ENCODE measurements at places on chromosomes 1 and 21.

- peak; percentile 56 for DNase-seq
These were observed 17.1 kb downstream of the ZBTB17 start for GRCh38 chr1:15958793-15959192.

DNA sequence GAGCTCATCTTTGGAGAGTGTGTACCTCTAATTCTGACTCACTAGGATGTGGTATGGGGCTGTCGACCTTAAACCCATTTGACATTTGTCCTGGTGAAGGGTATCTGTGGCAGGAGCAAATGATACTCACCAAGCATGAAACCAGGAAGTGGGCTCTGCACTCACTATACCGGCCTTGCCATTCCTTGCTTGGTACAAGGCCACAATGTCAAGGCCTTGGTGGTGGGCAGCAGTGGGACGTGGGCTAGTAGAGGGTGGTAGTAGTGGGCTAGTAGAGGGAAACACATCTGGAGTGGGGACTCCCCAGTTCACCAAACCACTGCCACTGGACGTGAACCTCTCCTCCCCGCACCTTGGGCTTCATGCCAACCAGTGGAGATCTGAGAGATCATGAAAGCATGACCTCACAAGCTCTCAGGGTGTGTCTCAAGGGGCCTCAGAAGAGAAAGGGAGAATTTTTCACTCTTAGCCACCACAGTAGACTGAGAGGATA, 11.5 kb downstream of the TNFSF4 start:
- DNase-seq = peak; percentile 38

DNA sequence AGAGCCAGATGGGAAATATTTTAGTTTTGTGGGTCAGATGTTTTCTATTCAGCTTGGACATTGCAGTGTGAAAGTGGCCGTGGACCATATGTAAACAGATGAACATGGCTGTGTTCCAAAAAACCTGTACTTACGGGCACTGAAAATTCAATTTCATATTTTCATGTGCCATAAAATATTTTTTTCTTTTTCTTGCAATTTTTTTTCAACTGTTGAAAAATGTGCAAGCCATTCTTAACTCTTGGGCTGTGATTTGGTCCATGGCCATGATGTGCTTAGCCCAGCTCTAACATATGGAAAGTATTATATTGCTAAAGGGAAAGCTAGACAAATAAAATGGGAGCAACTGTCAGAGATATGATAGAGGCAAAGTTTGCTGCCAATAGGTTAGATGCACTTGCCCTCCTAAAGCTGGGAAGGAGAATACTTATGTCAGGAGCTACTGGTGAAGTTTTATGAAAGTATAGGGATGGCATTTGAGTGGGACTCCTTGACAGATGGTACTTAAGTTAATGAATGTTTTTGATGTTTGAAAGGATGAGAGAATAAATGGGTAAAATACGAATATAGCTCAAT, 240.3 kb downstream of the RYR2 start:
- no peak for DNase-seq

GRCh38 chr1:115228191-115228590, 109.9 kb downstream of the NGF start:
- DNase-seq = no peak

DNA sequence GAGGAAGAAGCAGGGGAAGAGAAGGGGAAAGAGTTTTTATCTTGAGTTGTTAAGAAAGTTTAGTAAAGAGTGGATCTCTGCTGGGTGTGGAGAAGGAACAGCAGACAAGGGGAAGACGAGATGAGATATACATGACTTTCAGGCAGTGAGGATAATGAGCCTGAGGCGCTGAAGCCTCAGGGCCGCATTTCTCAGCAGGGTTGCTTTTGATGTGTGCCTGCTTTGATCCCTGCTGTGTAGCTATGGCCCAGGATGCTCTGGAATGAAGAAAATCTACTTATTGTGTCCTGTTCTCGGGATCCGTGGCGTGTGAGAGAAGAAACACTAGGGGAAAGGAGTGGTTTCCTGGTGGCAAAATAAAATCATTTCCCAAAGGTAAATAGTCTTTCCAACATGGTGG, 15.1 kb upstream of the RPE65 start:
- no peak for DNase-seq

DNA sequence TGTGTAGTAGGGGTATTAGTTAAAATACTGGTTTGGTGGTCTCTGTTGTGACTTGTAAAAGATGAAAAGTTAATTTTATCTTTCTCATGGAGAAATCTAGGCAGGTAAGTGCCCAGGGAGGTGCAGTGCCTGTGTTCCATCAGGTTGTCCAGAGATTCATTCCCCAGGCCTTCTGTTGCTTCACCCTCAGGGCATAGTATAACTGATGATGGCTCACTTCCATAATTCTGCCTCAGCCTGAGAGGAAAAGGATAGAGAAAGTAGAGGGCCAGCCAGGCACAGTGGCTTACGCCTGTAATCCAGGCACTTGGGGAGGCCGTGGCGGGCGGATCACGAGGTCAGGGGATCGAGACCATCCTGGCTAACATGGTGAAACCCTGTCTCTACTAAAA, 153.9 kb downstream of the FMN2 start:
- DNase-seq = peak; percentile 53

GRCh38 chr1:89557445-89557825, 32.8 kb downstream of the LRRC8B start:
- DNase-seq = no peak

GRCh38 chr1:40699787-40700186, 8.3 kb downstream of the NFYC start:
- no peak for DNase-seq

DNA sequence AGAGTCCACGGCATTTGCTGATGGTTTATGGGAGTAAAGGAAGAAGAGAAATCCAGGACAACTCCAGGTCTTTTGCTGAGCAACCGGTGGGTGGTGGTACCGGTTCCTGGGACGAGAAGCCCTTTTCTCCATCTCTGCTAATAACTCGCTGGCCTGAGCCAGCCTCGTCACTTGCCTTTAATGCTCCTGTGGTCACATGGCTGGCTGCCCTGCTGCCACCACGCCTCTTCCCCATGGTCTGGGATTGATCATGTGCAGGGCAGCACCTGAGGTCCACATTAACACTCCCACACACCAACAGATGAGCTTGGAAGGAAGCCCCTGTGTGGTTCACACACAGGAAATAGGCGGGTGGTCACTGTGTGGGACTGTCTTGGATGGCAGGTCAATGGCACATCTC, 10.3 kb upstream of the ETS2 start:
- DNase-seq = no peak
